ENCODE measurements at places on chromosomes 11 and 22.

DNA sequence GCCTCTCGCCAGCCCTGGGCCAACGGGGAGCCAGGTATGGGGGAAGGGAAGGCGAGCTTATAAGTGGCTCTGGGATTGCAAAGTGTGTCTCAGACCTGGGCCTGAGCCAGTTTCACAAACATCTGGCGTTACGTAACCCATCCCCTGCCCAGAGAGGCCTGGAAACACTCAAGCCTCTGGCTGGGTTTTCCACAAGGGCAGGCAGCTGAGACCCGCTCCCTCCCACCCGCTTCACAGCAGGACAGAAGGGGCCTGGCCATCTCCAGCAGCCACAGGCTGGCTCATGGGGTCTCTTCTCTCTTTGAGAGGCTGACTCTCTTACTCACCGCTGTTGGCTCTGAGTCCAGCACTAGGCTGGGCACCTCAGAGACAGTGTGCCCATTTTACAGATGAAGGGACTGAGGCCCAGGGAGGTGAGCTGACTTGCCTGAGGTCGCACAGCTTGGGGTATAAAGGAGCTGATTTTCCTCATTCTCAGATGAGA lies 44.5 kb downstream of the TRIOBP start:
- peak; percentile 95 for DNase-seq

- no peak for DNase-seq
Measured at GRCh38 chr11:66081505-66081904, 11.4 kb downstream of the PACS1 start.

DNA sequence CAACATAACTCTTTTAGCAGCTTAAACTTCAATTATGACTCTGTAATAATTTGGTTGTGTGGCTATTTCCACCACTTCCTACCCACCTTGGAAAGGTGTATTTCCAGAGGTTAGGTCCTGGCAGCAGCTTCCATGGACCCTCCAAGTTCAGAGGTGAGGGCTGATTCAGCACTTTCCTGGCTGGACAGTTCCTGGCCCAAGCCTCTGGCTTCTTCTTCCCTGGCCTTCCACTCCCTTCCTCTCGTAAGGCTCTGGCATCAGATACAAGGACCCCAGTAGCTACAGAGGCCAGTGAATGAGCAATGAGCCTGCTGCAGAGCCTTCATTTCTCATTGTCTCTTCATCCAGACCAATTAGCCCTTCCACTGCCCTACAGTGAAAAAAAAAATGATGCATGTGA lies 98.1 kb upstream of the KIRREL3 start:
- DNase-seq = no peak

DNA sequence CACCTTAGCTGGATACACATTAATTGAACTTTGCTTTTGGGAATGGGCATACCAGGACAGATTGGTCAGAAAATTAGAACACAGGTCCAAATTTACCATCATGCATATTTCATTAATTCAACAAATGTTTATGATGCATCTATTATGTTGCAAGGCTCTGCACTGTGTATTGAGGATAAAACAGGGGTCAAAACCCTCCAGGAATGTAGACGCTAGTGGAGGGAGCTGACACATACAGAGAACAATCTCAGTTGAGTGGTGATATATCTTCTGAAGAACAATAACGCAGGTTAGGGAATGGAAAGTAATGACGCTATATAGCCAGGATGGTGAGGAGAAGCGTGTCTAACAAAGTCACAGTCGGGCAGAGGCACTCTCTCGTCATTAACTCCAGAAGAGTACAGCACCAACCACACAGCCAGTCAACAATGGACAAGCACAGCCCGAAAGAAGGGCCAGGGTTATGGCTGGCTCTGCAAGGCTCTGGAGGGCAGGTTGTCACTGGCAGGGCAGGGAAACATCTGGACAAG lies 3.8 kb downstream of the FLI1 start:
- no peak for DNase-seq

- DNase-seq = peak; percentile 25
Measured at GRCh38 chr22:22810018-22810427, 77.6 kb upstream of the IGLL5 start.

- DNase-seq = no peak
Measured at GRCh38 chr11:126720539-126721235, 279.9 kb downstream of the KIRREL3 start.

- DNase-seq = peak; percentile 83
Measured at GRCh38 chr22:32880893-32881596, 79.5 kb downstream of the TIMP3 start.

GRCh38 chr22:43883012-43883661 lies 8.7 kb downstream of the PNPLA5 start:
- peak; percentile 68 for DNase-seq

GRCh38 chr22:35928285-35928798 lies 100.3 kb downstream of the RBFOX2 start:
- DNase-seq = no peak

DNA sequence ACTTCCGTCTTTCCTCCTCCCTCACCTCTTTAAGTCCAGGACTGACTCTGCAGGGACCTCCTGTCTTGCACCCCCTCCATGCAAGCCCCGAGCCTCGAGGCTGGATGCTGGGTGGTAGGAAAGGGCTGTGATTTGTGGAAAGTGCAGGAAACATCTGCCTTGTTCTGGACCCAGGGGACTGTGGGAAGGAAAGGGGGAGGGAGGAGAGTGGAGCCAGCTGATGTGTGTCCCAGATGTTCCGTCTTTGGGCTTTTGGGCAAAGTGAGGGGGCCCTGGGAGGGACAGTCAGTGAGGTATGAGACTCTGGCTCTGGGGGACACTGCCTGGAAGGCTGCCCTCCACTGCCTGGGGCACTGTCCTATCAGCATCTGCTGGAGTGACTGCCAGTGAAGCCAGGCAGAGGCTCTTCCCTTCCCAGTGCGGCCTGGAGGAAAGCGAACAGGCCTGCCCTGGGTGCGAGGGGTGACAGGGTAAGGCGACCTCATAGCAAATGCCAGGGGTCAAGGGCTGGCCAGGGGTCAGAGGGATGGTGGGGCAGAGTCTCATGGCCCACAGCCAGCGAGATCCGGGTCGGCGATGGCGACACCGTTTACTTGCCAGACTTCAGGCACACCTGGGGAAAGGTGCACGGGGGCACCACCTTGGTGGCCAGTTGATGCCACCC lies 1.7 kb downstream of the MRGPRD start:
- DNase-seq = no peak

DNA sequence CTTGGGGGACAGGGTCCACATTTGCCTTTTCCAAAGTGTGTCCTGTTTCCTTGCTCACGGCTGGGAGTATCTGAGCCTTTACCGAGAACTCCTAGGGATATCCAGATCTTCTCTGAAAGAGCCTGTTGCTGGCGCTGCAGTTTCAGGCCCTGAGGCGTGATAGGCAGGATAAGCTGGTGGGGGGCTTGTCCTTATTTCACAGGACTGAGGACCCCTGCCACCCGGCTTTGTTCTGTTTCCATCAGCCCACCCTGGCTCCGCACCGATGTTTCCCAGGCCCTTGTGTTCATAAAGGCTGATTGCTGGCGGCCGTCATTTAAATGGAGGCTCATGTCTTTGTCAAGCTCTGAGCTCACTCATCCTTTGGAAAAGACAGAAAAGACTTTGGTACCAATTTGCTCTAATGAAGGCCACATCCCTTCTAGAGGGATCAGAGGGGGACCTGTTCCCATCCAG lies 9.4 kb upstream of the NPTXR start:
- DNase-seq = no peak

- DNase-seq = peak; percentile 83
Measured at GRCh38 chr22:30183861-30184278, 62.7 kb downstream of the LIF start.

DNA sequence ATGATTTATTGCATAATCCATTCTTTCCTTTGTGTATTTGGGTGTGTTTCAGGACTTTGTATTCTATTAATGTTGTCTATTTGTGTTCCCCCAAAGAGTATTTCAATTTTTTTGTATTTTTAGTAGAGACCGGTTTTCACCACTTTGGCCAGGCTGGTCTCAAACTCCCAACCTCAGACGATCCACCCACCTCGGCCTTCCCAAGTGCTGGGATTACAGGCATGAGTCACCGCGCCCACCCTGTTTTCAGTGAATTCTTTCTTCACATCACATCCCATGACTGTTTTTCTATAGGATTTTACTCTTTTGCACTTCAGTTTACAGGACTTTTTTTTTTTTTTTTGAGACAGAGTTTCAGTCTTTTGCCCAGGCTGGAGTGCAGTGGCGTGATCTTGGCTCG lies 46.3 kb downstream of the RBX1 start:
- no peak for DNase-seq

DNA sequence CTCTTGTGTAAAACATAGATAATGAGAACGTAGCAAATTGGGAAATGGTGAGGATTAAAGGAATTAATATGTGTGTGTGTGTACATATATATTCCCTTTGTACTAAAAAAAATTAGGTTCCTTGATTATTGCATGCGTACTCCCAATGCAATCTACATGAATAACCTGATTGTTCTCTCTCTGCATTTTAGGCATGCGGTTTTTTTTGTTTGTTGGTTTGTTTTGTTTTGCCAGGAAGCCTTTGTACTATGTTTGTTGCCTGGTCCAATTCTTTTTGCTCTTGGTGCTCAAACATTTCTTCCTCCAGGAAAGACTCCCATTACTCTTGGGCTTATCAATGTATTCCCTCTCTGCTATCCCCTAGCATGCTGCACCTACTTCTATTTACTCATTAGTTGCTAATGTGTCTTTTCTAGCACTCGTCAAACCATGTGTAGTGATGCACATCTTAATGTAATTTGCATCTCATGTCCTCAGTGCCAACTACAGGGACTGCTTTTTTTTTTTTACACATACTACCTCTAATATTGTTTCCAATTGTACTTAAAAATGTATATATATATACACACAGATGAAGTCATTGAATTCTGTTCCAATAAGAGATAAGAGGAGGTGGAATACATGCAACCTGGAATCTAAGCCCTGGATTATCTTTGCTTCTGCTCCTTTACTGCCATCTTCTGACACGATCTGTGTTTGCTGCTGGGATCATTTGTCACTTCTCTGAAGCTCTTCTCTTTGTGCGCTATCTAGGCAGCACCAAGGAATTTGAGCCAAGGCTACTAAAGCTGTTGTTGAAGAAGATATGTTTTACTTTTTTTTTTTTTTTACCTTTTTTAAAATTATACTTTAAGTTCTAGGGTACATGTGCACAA lies 197.2 kb upstream of the ANO3 start:
- peak; percentile 35 for DNase-seq

DNA sequence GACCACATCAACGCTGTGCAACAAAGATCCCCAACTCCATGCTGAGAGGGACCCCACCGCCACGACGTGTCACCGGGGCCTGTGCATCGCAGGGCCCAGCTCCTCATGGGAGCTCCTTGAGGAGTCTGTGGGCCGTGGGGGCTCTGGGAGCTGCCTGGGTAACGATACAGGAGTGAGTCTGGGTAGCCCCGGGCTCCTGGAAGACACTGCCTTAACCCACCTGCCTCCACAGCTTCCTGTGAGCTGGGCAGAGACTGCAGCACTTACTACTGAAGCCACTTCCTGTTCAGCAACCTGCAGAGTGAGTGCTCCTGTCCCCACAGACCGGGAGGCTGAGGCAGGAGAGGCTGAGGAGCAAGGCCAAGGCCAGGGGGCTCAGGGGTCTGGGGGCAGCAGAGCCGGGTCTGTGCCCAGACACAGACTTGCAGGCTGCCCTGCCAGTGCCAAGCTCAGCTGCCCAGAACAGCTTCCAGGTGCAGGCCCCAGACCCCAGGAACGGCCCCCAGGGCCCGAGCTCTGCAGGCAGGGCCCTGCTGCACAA lies 226.7 kb downstream of the BRD1 start:
- DNase-seq = no peak

- DNase-seq = no peak
Measured at GRCh38 chr11:69702769-69703452, 911 bp downstream of the FGF19 start.

DNA sequence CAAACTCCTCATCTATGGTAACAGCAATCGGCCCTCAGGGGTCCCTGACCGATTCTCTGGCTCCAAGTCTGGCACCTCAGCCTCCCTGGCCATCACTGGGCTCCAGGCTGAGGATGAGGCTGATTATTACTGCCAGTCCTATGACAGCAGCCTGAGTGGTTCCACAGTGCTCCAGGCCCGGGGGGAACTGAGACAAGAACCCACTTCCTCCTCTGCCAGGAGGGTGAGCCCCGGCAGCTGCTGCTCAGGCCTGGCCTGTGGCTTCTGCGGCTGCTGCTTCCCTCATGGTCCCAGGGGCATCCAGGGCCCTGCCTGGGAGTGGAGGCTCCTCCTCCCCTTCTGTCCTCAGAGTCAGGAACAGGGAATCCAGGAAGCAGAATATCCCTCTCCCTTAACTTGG lies 98.4 kb downstream of the ZNF280B start:
- DNase-seq = peak; percentile 3

- DNase-seq = no peak
Measured at GRCh38 chr22:22022947-22023534, 40.5 kb upstream of the TOP3B start.

DNA sequence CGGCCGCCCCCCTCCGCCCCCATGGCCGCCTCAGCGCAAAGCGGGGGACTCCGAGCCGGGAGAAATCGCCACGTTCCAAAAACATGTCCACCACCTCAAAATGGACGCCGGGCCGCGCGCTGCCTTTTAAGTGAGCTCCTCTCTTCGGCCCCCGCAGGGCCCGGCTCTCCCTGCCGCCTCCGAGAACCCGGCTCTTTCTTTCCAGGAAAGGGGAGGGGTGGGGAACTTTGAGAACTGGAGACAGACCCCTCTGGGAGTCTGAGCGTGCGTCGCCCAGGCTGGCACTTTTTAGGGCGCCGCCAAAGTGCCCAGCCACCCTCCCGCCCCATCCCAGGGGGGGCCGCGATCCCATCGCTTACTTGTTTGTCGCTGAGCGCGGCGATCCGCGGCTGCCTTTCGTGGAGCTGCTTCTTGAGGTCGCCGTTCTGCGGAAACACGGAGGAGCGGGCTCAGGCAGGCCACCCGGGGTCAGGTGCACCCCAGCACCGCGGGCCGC lies 1.6 kb downstream of the PHF21B start:
- no peak for DNase-seq

- DNase-seq = no peak
Measured at GRCh38 chr22:29334696-29335344, 19.3 kb upstream of the RASL10A start.

DNA sequence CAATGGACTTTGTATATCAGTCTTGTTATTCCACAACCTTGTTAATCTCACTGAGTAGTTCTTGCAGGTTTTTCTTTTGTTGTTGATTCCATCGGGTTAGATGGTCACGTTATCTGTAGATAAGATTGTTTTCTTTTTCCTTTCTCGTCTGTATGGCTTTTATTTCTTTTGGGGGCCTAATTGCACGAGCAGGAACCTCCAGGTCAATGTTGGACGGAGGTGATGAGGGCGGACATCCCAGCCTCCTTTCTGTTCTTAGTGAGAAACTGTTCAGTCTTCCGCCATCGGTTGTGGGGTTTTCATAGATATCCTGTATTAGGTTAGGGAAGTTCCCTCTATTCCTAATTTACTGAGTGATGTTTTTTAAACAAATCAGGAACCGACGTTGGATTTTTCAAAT lies 4.8 kb upstream of the PRR33 start:
- no peak for DNase-seq
